ENCODE measurements at places on chromosomes 16 and 17.
A peak's percentile ranks its signal among the peaks of the same experiment; 100 is the strongest.

DNA sequence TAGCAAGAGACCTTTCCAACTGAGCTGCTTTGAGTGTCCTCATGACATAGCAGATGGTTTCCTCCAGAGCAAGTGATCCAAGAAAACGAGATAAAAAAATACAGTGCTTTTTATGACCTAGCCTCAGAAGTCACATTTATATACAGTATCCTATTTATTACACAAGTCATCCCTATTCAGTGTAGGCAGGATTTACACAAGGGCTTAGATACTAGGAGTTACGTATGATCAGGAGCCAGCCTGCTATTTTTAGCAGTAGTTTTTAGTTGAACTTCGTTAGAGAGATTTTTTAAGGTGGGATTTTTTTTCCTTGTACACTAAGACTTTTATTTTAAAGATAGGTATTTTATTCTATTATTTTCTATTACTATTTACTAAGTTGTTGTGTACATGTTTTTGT, 58.4 kb downstream of the PHKB start:
- DNase-seq = no peak

DNA sequence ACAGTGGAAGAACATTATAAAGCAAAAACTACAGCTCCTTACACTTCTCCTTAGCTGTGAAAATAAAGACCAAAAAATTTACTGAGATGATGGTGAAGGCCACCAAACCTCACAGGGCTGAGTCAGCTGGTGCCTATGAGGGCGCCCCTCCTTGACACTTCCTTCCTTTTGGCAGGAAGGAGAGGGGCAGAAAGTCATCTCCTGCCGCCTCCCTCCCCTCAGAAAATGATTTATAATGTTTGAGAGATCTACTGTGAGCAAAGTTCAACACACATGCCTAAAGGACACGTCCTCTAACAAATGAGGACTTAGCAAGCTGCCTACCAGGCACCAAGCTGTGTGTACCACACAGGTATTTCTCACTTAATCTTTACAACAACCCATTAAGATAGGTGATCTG, 245.7 kb downstream of the PRKCA start:
- peak; percentile 27 for DNase-seq

DNA sequence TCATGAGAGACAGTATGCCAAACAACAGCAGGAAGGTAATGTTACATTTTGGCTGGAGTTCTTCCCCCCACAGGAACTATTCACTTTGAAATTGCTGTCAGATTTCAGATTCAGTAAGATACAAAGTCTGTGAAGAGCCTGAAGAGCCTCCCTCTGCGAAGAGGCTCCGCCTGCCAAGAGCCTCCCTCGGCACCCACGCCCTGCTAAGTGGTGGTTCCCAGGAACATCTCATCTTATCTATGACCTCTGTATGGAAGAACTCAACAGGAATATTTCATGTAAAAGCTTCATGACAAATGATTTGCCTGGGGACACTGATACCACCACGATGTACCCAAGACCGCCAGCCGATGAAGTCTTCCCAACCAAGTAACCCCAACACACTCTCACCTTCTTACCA, 3.2 kb downstream of the ZC3H7A start:
- DNase-seq = no peak

DNA sequence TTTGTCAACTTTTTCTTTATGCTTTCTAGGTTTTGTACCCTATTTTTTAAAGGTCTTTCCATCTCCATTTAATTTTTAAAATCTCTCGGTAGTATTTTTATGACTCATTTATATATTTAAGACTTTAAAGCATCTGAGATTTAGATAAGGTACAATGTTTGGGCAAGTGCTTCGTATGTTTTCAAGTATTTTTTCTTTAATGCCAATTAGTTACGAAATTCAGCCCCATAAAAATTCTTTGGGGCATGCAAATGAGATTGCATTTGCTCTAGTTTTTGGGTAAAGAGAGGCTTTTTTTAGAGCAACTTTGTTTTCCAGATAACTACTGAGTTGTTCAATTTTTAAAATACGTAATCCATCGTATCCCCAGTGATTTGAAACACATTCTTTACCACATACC, 65.3 kb upstream of the CRHR1 start:
- no peak for DNase-seq

DNA sequence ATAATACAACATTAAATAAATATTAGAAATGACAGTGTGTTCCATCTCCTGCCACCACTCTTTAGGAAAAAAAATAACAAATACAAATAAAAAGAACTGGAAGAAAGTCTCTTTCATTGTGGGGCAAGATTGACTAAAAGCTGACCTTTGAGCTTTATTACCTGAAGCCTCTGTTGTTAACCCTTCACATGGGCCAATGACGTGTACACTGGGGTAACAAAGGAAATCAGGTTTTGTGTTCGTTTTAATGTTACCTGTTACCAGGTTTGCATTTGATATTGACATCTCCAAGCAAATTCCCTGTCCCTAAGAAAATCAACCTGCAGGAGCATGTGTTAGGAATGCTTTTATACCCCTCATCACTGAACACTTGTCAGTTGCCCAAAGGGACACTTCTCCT, 39.0 kb downstream of the NLK start:
- DNase-seq = no peak

DNA sequence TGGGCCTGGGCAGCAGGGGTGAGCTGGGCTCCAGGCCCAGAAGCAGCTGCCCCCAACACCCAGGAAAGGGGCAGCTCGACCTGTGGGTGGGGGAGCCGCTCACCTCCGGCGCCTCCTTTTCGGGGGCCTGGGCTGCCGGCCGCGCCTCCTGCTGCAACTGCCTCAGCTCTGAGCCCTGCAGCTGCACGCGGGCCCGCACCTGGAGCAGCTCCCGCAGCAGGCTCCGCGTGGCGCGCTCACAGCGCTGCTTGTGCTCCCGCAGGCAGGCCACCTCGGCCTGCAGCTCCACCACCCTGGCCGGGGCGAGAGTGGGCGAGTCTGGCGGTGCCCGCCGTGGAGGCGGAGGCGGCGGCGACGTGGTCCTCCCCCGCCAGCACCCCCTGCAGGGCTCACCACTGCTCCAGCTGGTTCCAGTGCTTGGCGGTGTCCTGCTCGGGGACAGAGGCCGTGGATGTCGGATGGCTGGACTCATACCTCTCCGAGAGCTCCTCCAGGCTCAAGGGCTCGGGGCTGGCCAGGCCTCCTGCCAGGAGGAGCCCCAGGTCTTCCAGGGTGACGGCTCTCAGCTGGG, 868 bp downstream of the CCDC154 start:
- DNase-seq = no peak

DNA sequence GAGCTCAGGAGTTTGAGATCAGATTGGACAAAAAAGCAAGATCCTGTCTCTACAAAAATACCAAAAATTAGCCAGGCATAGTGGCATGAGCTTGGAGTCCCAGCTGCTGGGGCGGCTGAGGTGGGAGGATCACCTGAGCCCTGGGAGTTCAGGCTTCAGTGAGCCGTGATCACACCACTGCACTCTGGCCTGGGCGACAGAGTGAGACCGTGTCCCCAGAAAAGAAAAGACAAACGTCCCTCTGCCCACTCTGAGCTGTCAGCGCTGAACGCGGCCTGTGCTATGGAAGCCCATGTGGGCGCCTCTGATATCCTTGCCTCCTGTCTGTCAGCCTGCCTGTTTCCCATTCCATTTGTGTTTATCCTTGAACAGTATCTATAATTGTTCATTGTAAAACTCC, 50.7 kb downstream of the FOXK2 start:
- no peak for DNase-seq

DNA sequence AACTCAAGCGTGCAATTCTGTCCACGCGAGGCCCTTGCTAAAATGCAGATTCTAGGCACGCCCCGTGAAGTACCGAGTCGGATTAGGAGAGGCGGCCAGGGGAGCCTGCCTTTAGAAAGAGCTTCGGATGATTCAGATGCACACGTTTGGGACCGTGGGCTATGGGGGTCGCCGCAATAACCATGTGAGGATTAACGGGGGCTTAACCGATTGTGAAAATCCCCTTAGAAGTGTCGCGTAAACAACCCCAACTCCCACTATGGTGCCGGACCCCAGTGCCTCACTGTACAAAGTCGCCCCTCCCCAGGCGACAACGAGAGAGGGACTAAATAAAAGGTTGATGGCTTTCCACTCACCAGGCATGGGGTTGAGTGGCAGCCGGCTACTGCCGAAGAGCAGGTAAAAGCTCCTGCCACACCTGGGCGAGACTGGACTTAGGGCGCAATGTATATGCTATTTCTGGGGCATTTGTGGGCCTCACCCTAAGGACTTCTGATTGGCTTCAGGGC, 635 bp upstream of the SP2 start:
- peak; percentile 6 for DNase-seq

DNA sequence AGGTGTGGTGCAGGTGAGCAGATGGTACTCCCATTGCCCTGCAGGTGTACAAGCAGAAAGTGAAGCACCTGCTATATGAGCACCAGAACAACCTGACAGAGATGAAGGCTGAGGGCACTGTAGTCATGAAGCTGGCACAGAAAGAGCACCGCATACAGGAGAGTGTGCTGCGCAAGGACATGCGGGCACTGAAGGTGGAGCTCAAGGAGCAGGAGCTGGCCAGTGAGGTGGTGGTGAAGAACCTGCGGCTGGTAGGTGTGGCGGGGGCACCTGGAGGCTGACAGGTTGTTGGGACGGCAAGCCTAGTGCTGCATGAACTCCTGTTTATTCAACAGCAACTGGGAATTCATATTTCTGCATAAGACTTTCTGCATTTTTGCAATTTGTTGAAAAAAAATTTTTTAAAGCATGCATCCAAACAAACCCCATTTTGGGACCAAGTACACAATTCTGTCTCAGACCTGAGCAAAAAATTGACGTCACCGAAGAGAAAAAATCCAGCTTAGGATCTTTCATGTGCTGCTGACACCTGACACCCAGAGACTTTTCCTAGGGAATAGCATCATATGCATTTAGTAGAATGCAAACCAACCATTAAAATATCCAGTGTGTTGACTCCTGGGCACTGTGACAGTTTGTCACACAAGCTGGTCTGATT, 13.5 kb upstream of the DBNDD1 start:
- no peak for DNase-seq

DNA sequence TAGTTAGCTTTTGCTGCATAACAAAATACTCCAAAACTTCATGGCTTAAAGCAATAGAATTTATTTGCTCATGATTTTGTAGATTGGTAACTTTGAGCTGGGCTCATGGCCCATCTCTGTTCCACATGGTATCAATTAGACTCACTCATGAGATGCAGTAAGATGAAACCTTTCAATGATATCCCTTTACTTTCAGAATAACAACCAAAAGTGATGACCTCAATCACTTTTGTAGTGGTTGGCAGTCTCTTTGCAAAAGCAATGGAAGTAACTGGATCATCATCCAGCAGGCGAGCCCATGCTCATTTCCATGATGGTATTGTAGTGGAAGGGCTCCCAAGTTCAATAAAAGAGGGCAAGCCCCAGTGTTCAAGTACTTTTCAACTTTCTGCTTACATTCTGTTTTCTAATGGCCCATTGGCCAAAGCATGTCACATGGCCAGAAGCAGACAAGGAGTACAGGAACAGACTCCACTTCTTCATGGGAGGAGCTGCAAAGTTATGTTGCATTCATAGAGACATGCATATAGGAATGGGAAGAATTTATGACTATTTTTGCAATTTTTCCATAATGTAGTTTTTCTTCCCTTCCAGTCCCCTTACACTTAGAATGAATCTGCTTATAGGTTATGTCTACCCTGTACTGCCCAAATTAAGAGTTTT, 41.7 kb downstream of the EFCAB5 start:
- no peak for DNase-seq

DNA sequence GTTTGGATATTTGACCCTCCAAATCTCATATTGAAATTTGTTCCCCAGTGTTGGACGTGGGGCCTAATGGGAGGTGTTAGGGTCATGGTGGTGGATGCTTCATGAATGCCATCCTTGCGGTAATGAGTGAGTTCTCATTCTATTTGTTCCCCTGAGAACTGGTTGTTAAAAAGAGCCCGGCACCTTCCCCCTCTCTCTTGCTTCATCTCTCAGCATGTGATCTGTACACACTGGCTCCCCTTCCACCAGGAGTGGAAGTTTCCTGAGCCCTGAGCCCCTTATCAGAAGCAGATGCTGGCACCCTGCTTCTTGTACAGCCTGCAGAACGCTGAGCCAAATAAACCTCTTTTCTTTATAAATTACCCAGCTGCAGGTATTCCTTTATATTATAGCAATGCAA, 25.6 kb downstream of the PIK3R6 start:
- DNase-seq = no peak

DNA sequence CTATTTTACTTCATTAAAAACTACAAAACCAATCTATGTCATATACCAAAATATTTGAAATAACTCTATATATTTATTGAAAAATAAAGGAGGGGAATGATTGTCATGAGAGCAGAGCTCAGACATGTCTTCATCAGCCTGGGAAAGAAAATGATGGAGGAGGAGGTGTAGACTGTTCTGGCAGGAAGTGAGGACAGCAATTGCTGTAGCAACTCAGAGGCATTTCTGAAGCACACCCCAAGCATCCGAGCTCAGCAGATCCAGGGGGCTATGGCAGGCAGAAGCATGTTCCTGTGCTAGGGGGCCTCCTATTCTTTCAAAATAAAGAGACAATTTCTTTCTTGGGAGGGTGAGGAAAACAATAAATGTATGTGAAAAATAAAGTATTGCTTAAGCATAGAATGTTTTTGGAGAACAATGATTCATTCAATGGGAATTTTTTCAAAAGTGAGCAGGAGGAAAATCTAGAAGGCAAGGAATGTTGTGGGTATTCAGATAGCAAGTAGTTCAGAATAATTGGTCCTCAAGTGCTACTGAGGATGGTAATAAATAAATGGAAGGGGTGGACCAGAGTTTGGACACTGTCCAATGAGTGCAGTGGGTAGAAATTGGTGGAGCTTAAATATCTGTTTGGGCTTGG, 383.4 kb downstream of the CDH11 start:
- no peak for DNase-seq

DNA sequence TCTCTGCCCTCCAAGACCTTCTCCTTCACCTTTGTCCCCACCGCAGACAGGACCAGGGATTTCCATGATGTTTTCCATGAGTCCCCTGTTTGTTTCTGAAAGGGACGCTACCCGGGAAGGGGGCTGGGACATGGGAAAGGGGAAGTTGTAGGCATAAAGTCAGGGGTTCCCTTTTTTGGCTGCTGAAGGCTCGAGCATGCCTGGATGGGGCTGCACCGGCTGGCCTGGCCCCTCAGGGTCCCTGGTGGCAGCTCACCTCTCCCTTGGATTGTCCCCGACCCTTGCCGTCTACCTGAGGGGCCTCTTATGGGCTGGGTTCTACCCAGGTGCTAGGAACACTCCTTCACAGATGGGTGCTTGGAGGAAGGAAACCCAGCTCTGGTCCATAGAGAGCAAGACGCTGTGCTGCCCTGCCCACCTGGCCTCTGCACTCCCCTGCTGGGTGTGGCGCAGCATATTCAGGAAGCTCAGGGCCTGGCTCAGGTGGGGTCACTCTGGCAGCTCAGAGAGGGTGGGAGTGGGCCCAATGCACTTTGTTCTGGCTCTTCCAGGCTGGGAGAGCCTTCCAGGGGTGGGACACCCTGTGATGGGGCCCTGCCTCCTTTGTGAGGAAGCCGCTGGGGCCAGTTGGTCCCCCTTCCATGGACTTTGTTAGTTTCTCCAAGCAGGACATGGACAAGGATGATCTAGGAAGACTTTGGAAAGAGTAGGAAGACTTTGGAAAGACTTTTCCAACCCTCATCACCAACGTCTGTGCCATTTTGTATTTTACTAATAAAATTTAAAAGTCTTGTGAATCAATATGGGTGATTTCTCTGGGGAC, 12.2 kb downstream of the CX3CL1 start:
- no peak for DNase-seq

GRCh38 chr16:23367564-23367963, 65.5 kb downstream of the SCNN1B start:
- no peak for DNase-seq
